ENCODE measurements at places on chromosomes 12 and 14.

DNA sequence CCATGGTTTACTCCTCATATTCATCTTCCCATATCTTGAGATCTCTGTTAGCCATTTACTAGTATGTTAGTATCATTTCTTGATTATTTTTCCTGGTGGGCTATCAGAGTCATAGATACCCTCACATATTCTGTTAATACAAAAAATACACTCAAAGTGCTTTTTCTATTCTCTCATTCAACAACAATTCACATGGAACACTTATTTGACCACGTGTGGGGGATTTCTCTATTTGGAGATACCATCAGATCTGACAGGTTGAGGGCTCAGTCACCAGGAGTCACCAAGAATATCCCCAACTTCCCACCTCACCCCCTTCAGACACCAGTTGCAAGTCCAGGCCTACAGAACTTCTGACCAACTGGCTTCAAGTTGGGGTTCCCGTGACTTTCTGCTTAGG, 51.9 kb upstream of the A2ML1 start:
- no peak for DNase-seq

- no peak for DNase-seq
These were observed 32.8 kb downstream of the SIX1 start for GRCh38 chr14:60616461-60616959.

DNA sequence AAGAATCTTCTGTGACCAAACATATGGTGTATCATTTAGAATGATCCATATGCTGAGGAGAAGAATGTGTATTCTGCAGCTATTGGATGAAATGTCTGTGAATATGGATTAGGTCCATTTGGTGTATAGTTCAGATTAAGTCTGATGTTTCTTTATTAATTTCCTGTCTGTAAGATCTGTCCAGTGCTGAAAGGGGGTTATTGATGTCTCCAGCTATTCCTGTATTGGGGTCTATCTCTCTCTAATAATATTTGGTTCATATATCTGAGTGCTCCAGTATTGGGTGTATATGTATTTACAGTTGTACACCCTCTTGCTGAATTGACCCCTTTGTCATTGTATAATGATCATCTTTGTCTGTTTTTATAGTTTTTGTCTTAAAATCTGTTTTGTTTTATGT, 33.5 kb downstream of the SLC38A2 start:
- DNase-seq = no peak

DNA sequence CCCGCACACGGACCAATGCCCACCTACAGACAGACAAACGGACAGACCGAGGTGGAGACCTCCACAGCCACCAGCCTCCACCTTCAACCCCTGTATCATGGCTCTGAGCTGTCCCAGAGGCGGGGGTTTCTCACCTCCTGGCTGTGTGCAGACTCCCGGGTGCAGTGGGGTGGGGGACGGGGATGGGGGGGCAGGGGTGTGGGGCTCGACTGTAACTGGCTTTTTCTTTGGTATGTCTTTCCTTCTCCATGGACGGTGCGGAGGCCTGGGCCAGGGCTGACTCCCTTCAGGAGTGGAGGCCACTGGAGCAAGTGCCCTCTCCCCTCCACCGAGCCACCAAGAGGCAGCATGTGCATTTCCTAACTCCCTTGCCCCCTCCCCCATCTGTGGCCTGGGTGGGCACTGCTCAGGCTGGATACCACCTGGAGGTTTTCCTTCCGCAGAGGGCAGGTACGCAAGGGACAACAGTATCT, 122.6 kb downstream of the ESRRB start:
- DNase-seq = no peak

Data from IMR-90 (cell line).